ENCODE measurements at places on chromosomes 6 and 20.

DNA sequence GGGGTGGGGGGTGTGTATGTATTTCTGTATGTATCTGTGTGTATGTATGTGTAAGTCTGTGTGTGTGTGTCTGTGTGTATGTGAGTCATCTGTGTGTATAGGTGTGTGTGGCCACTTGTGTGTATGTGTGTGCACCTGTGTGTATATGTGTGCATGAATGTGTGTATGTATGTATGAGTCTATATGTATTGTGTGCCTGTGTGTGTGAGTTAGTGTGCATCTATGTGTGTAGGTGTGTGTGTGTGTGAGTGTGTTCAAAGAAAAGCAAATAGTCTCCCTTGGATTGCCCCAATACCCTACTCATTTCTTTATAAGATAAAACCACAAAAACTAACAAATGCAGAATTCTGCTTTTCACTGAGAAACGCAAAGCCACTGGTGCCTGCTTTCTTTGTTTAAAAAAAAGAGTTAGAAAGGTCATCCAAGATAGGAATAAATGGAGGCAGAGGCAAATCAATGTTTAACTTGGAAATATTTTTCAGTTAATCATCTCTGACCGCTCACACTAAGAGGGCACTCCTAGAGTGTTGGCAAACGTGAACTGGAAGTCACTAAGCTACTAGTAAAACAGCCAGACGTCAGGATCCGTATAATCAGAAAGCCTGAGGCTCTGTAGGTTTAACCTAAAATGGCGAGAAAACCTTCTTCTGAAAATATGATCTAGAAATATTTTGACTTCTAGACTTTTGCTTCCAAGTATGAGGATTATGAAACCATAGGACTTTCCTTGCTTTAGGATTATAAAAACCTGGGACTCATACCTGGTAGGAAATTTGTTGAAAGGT lies 37.4 kb upstream of the JAG1 start:
- no peak for DNase-seq

DNA sequence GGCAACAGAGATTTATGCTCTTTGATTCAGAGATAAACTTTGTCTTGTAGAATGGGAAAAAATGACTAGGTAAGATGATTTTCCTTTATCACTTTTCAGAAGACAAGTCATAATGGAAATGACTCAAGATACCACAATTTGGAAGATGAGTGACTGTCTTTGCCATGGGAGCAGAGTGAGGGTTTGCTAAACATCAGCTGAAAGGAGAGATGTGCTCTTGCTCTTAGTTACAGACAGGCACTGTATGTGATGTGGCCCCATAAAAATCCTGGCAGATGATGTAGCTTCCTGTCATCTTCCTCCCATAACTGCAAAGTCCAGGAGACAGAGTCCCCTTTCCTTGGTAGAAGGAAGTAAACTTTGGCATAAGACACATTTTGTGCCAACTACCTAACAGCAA lies 47.6 kb downstream of the BACH2 start:
- DNase-seq: no peak

DNA sequence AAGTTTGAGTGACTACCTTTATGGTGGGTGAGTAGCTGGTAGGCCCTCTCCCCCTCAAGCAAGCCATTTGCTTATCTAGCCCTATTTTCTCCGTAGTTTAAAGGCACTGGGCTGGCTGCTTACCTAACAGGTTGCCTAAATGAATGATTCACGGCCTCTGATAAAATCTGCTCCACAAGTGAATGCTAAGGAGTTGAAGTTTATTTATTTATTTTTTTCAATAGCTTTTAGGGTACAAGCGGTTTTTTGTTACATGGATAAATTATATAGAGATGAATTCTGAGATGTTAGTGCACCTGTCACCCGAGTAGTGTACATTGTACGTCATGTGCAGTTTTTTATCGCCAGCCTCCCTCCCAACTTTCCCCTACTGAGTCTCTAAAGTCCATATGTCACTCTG lies 8.3 kb upstream of the CDH26 start:
- DNase-seq: no peak

- no peak for DNase-seq
These were observed 111.9 kb downstream of the ANKRD60 start for GRCh38 chr20:58116505-58116904.

DNA sequence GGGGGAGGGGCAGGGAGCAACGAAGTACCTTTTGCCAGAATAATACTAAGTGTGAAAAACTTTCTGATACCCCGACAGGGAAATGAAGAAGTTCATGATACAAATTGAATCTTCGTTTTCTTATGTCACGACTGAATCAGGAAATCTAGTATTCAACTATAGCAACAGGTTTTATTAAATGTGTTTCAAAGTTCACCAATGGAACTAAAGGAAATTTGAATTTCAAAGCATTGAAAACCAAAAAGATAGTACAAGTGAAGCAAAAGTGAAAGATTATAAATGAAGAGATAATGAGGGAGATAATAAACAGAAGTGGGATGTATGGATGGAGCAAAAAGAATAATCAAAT lies 333.2 kb downstream of the ADGRB3 start:
- DNase-seq: no peak

GRCh38 chr6:160043784-160044183 lies 74.9 kb downstream of the IGF2R start:
- DNase-seq: no peak
